ENCODE measurements at places on chromosomes 4 and X.
A peak's percentile ranks its signal among the peaks of the same experiment; 100 is the strongest.

GRCh38 chr4:186762865-186763264, 39.2 kb upstream of the FAT1 start:
- no peak for DNase-seq

- DNase-seq = no peak
These were observed 154.2 kb downstream of the AMELX start for GRCh38 chrX:11447418-11447817.

GRCh38 chr4:188691811-188692210, 552.6 kb downstream of the TRIML1 start:
- DNase-seq = peak; percentile 4

- no peak for DNase-seq
These were observed 104.9 kb downstream of the CEP44 start for GRCh38 chr4:174388461-174389145.

Measured in RCC 7860 (cell line).